ENCODE measurements at places on chromosomes 12 and 14. TPM values are rescaled to one million over a fixed set of nuclear protein-coding genes. Genes with fewer than 3 reads are reported as not detected.

Gene SLC6A15
- not detected for total RNA-seq

Gene KRT82
- total RNA-seq: not detected

Gene CDKN3
- total RNA-seq: 44.2 TPM

Gene PIANP
- 0.49 TPM for total RNA-seq

Gene P3H3
- total RNA-seq: 2.7 TPM

Gene HCAR1
- total RNA-seq: 2.0 TPM

Gene LTB4R2
- total RNA-seq: 15.1 TPM

Gene RAN
- 920 TPM for total RNA-seq

Gene GPR137C
- 0.47 TPM for total RNA-seq

Gene ANG
- 1.6 TPM for total RNA-seq

Gene PSMA3
- total RNA-seq: 367 TPM

Gene TBK1
- 37.5 TPM for total RNA-seq

Gene SLC39A2
- total RNA-seq: 0.24 TPM

Gene PTGDR
- 0.56 TPM for total RNA-seq

Gene ASPG
- total RNA-seq: not detected

Gene RPL10L
- total RNA-seq: not detected

Gene EPYC
- total RNA-seq: not detected

Gene MAP3K9
- 5.0 TPM for total RNA-seq

Gene C12orf75
- 183 TPM for total RNA-seq

Gene PLD4
- total RNA-seq: 0.20 TPM

Gene TAS2R31
- 3.5 TPM for total RNA-seq

Gene LGMN
- 5.9 TPM for total RNA-seq

Gene SMIM41
- total RNA-seq: 0.25 TPM

Gene FAM186B
- 0.29 TPM for total RNA-seq

Gene NRL
- 2.4 TPM for total RNA-seq

Gene OR6C3
- total RNA-seq: not detected

Gene NFATC4
- total RNA-seq: not detected

Gene TRPV4
- total RNA-seq: not detected

Gene SLC2A14
- not detected for total RNA-seq

Gene M6PR
- total RNA-seq: 170 TPM

Gene PLA2G1B
- not detected for total RNA-seq

Gene SIX1
- 1.2 TPM for total RNA-seq

Gene TEX22
- 4.5 TPM for total RNA-seq

Gene VRK1
- total RNA-seq: 55.4 TPM

Gene NGB
- not detected for total RNA-seq

Gene STAT6
- total RNA-seq: 165 TPM

Gene NPFF
- total RNA-seq: not detected

Gene ADSS1
- total RNA-seq: 0.66 TPM

Gene E2F7
- 16.1 TPM for total RNA-seq

Gene DCN
- not detected for total RNA-seq

Gene ERG28
- 20.2 TPM for total RNA-seq

Gene AQP5
- not detected for total RNA-seq

Gene ZNF891
- total RNA-seq: 2.1 TPM

Gene ALDH1L2
- 1.2 TPM for total RNA-seq

Gene CAPZA3
- not detected for total RNA-seq

Gene A2ML1
- total RNA-seq: not detected

Gene DPPA3
- not detected for total RNA-seq

Gene PMCH
- total RNA-seq: 2.7 TPM

Gene BDKRB1
- not detected for total RNA-seq

Gene CACNA1C
- 0.42 TPM for total RNA-seq

Gene RNASE7
- not detected for total RNA-seq

Gene ACOT6
- total RNA-seq: not detected

Gene HVCN1
- total RNA-seq: 10.6 TPM

Gene RDH5
- 14.6 TPM for total RNA-seq

Gene CPNE8
- 3.3 TPM for total RNA-seq

Gene GNB3
- 1.5 TPM for total RNA-seq

Gene ZNF740
- total RNA-seq: 51.7 TPM

Data from T-helper 1 cell treated with Interleukin-12 subunit alpha and Interleukin-12 subunit beta and Interleukin-4 antibody, amounts not matched to agents 30 ng/mL and 1 ng/mL, for 36 hours (primary cell).